HCEC 1CT (cell line): ENCODE measurements at places on chromosomes 6 and 20.

DNA sequence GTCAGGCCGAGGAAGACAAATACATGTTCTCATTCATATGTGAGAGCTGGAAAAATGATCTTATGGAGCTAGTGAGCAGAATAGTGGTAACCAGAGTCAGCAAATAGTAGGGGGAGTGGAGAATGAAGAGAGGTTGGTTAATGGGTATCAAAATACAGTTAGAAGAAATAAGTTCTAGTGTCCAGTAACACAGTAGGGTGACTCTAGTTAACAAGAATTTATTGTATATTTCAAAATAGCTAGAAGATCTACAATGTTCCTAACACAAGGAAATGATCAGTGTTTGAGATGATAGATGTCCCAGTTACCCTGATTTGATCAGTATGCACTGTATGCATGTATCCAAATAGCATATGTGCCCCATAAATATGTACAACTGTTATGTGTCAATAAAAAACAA, 128.4 kb downstream of the BCKDHB start:
- DNase-seq, result no peak

DNA sequence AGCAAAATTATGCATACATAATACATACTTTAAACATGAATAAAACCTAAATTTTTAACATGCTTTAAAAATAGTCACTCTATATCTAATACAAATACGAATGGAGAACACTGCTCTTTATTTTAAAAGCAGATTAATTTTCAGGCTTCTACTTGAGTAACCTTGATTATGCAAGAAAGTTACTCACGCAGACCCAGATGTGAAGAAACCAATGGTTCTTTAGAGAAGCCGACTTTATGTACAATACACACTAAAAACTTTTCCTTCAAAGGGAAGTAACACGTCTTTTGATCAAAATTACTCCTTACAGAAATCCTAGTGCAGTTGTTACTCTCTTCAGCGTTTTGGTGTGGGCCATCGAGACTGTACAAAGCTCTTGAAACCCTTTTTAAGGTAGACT, 136.9 kb upstream of the SLC22A16 start:
- no peak for DNase-seq

GRCh38 chr6:166413491-166413951, 30.8 kb upstream of the MPC1 start:
- no peak for DNase-seq

DNA sequence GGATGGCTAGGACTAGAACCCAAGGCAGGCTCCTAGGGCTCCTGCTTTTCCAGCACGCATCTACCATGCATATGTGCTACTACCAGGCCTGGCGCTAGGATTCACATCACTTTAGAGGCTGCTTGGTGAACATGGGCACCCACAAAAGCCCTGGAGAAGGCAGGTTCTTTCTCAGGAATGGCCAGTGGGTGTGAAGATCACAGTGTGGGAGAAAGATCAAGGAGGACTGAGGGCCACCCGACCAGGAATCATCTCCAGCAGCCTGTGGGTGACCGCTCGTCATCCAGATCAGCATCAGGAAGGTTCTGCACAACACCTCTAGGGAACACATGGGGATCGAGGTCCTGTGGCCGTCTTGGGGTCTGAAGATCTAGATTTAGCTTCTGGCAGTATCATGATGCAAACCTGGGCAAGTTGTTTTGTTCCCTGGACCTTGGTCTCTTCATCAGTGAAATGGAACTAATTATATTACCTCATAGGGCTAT, 27.3 kb downstream of the SRSF3 start:
- no peak for DNase-seq

DNA sequence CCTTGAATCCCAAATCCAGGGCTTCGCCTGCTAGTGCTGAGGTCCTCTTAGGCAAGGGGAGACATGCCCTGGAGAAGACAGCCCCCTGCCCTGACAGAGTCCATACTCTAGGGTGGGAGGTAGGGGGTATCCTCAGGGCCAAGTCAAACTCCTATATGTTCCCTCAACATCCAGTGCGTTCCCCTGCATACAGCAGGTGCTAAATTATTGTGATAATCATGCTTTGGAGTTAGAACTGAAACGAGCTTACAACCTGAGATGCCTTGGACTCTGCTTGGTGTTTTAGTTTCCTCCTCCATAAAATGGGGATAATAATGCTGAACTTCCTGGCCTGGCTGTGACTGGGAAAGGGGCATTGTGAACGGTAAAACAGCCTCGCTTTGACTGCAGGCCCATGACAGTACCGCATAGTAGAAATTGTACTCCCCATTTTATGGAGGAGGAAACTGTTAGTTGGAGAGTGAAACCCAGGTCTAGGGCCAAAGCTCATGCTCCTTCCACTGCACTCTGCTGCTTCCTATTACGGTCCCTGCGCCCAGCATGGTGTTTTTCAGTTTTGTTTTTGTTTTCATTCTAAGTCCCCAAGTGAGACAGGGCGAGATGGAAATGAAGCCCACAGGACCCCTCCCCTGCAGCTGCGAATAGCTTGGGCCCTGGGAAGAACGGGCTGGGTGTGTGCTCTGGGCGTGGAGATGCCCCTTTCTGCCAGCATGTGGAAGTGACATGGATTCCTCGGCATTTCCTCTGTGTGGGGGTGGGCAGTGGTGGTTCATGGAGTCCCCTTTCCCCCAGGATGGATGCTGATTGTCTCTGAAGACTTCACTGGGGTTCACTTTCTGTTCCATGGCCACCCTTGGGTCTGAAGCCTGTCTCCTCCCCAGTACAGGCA, 162.5 kb downstream of the VEGFA start:
- no peak for DNase-seq

DNA sequence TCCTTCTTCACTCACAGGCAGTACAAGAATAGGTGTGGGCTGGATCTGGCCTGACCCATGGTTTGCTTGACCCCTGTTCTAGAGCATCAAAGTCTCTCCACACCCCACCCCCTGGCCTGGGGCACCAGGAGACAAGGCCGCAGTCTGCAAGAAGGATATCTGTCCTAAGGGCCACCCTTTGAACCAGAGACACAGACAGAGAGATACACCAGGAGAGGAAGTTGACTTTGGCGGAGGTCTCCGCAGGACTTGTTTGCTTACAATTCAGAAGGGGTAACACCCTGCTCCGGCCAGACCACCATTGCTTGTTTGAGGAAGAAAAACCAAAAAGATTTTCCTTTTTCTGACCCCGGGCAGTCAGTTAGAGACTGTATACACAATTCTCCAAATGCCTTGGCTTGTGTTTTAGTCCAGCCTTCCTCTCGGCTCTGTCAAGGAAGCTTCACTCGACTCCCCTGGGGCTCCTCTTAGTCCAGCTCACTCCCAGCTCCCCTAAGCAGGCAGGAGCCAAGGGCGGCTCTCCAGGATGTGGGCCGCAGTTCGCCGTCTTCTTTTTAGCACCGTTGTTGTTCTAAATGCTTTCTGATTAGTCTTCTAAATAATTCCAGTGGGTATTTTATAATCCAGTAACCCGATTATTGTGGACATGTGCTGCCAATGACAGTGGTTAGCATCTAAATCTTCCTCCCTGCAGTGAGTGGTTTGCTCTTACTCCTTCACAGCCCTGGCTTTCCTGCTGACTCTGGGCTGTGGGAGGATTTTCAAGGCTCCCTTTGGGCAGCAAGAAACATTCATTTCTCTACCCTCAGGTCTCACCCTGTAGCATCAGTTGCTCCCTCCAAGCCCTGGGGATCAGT, 58.6 kb upstream of the MRPS10 start:
- no peak for DNase-seq

DNA sequence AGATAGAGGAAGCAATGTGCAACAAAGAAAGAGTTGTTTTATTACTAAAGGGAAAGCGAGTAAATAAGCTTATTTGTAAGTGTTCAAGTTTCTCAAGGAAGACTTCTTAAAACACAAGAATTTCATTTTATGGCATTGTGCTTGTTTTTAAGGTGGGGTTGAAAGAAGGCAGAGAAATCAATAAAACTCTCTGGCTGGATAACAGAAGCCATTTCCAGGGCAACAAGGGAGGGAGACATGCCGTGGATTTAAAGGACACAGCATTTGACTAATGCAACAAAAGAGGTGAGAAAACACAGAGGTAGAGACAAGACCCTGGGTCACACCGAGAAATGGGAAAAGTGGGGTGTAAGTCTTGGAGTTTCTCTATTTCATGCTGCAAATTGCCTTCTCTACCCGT, 28.8 kb upstream of the GMPR start:
- no peak for DNase-seq

DNA sequence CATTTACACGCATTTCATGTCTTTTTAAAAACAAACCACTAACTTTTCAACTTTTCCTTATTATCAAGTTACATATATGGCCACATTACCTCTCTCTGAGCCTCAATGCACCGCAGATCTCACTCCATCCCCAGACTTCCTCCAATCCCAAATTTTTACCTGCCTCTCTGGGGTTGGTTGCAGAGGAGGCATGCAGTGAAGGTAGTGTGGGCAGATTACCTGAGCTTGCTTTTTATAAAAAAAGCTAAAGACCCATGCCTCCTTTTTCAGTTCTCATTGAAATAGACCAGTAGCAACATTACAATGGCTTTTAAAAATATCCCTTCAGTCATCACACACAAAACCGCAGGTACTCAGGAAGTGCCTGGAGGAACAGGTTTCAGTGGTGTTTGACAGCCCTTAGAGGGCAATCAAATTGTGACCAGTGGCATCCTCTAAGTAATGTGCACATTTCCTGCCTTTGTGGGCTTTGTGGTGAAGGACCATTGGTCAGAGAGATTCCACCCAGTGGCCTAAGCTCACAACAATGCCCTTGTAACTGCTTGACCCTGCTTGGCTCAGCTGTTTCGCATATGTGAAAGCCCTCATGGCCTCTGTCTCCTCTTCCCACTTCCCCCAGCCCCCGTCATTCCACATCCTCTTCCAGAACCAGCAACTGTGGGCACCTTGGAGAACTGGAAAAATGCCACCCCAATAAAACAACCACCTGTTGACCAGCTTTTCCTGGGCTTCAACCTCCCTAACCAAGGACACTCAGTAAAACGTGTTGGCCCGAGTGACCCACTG, 30.2 kb upstream of the IL17A start:
- no peak for DNase-seq

DNA sequence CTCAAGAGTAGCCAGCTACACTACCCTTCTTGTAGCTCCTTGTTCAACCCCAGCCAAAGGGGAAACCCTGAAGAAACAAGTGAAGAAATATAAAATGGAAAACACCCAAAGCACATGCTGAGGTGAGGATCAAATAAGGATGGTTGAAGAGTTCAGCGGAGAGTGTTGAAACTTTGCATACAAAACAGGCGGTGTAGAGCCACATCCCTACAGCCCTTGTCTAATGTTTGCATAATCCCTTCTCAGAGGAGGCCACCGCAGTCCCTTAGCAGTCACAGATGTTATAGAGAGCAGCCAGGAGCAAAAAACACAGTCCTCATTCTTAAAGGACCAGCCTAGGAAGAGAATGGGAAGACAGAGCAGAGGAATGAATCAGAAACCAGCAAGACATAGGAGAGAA, 350.7 kb upstream of the SASH1 start:
- no peak for DNase-seq

DNA sequence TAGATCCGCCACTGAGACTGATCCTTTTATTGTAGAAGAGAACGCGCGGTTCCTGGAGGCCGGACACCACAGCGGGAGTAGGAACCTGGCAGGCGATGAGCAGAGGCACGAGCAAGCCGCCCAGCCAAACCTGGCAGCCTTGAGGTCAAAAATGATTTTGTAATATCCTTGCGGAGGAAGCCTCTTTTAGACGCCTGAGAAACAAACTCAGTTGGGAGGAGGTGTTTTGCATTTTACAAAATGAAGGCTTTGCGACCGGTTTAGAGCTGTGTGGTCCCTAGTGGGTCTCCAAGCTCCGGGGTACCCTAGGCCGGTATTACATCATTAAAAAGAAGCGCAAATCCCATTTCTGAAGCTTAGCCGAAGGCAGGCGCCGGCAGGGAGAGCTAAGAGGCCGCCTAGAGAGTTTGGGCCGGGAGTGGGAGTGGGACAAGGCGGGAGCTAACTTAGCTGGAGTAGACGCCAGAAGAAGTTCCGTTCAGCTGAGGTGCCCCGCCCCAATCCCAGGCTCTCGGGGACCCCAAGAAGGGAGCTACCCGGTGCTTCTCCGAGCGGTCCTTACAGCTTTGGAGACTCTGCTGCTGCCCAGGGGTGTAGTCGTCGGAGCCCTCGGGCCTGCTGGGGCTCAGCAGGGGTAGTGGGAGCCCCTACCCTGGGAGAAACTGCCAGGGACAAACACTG, 1.9 kb upstream of the TBX18 start:
- no peak for DNase-seq

DNA sequence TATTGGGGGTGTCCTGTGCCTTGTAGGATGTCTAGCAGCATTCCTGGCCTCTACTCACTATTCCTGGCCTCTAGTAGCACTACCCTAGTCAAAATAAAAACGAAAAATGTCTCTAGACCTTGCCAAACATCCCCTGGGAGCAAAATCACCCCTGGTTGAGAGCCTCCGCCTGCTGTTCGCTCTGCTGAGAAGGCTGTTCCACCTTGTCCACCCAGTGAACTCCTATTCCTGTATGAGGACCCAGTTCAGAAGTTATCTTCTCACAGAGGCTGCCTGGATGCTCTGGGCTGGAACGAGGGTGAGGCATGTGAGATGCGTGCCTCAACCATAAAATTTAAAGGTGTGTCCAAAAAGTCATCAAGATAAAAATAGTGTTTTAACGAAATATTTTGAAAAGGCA, 101.9 kb downstream of the TOX2 start:
- no peak for DNase-seq

GRCh38 chr6:7846966-7847818, 63.4 kb downstream of the TXNDC5 start:
- DNase-seq, result peak; percentile 29

GRCh38 chr20:33654680-33655161, 7.4 kb upstream of the C20orf144 start:
- DNase-seq, result no peak

DNA sequence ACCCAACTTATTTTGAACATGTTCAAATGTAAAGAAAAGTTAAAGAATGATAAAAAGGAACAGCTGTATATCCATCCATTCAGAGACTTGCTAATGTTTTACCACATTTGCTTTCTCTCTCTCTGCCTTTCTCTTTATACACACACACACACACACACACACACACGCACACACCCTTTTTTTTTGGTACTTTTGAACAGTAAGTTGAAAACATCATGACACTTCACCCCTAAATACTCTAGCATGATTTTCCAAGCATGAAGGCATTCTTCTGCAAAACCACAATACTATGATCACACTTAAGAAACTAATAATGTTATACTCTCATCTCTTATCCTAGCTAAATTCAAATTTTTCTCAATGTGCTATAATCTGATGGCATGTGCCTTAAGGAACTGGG, 192.3 kb downstream of the UTRN start:
- no peak for DNase-seq
